ENCODE measurements at places on chromosomes 3 and 15.
A peak's percentile ranks its signal among the peaks of the same experiment; 100 is the strongest.

DNA sequence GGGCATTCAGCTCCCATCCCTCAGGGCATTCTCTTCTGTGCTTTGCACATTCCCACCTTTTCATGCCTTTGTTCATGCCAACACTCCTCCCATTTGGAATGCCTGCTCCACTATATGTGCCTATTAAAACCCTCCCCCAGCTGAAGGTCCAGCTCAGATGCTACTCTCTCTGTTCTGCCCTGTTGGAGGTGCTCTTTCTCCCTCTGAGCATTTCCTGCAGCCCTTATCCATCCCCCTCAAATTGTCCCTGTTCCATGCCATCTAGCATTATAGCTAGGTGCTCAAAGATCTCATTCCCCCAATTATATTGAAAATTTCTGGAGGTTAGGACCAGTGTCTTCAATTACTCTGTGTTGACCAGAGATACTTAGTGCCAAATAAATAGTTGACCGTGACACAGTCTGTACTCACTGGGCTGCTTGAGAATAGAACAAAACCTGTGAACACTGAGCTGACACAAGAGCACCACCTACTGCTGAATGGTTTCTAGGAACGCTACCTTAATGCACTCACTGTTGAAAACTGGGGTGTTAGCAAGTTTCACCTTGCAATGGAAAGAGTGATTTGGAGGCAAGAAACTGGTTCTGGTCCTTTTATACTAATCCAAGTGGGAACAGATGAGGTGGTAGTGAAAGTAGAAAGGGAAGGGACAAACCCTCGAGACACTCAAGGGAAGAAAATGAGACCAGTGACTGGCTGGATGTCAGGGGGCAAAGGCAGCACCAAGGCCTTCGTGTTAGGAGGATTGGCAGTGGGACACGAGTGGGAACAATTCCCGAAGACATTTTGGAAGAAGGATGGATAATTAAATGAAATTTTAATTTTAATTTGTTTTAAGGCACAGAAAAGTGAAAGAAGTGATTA is 289.8 kb upstream of the ROPN1 start:
- DNase-seq, result peak; percentile 38

GRCh38 chr3:141255846-141256261 is 24.2 kb downstream of the PXYLP1 start:
- DNase-seq, result peak; percentile 36

DNA sequence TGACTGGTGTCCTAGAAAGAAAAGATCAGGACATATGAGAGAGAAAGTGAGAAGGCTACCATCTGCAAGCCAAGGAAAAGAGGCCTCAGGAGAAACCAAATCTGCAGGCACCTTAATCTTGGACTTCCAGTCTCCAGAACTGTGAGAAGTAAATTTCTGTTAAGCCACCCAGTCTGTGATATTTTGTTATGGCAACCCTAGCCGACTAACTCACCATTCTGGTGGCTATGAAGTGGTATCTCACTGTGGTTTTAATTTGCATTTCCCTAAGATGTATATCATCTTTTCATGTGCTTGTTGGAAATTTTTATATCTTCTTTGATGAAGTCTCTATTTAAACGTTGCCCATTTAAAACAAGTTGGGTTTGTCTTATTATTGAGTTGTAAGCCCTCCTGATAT is 40.6 kb downstream of the ILDR1 start:
- DNase-seq, result peak; percentile 27

DNA sequence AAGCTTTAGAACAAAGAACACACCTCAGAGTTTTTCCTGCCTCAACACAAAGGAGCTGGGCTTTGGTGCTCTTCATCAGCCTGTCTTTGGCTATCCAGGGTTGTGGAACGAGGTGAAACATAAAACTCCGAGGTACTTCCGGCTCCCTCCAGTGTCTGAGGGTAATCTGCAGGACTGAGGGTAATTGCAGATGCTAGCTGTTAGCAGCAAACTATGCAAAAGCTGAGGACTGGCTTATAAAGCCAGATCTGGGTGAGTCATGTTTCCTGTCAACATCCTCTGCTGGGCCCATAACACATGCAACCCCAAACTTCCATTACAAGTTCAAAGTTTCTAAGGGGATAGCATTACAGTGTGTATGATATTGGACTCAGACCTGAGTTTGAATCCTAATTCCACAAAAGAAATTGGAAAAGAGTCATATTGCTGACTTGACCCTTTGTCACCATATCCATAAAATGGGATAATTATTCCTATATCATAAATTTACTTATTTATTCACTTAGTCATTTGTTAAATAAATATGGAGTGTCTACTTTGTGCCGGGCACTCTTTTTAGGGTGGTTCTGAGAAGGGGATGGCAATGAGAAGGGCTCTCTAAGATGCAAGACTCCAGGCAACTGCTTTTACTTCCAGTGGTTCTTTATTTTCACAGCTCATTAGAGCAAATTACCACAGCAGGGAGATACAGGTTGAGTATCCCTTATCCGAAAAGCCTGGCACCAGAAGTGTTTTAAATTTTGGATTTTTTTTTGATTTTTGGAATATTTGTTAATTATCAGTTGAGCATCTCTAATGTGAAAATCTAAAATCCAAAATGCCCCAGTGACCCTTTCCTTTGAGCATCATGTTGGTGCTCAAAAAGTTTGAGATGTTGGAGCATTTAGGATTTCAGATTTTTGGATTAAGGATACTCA is 9.5 kb upstream of the TRIM69 start:
- DNase-seq, result peak; percentile 91

- DNase-seq, result no peak
Observed at GRCh38 chr15:95519887-95520286, 810.6 kb upstream of the NR2F2 start.

DNA sequence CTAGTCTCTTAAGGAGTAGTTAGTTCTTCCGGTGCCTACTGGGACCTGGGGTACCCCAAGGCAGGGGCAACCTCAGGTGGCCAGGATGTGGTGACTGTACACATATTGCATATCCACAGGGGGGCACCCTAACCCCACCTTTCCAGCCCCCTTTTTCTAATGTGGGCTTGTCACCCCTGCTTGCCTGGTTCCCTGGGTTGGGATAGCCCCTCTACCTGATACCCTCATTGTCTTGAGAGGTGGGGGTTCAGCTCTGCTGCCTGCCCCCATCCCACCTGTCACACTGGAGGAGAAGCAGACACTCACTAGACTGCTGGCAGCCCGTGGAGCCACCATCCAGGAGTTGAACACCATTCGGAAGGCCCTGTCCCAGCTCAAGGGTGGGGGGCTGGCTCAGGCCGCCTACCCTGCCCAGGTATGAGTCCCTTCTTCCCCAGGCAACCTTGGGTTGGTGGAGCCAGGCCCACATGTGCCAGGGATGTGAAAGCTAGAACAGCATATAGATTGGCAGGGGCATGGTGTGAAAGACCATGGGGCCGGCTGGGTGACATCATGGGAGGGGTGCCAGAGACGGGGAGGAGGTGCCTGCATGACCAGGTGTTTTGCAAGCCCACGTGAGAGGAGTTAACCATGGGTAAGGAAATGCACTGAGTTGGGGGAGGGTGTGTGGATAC is 4.0 kb downstream of the GLYCTK start:
- peak; percentile 55 for DNase-seq

GRCh38 chr3:12343047-12343501 is 54.2 kb downstream of the PPARG start:
- no peak for DNase-seq

DNA sequence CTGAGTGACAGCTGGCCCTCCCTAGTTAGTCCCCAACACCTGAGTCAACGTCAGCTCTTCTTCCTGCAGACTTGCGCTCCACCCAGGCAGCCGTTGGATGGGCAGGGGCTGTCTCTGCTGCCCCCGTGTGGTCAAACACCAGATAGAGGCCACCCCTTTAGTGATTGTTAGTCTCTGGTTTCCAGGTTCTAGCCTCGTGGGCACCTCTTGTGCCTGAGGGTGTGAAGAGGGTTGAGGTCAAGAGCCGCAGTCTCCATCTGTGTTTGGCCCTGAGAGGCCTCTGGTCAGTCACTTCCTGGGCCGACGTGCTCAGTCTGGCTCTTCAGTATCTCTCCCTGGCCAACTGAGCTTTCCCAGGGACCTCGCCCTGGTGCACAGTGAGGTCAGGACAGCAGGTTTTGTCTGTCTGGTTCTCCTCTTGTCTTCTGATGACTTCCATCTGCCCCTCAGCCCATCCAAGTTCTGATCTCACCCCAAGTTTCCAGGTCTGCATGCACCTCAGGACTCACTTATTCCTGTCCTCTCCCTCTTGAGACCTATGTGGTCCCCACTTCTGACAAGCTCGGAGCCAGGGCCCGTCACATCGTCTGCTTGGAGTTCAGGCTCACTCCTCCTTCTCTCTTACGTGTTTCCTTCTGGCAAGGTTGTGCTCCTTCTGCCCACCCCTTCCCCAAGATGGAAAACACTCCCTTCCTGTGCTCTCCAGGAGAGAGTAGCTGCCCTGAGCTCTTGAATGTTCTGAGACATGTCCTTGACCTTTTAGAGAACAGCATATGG is 20.9 kb downstream of the CD276 start:
- DNase-seq, result peak; percentile 78

GRCh38 chr3:46300461-46300789 is 53.5 kb upstream of the CCR2 start:
- DNase-seq, result no peak
